ENCODE measurements at places on chromosomes 7 and 10.

- no peak for DNase-seq
These were observed 119.6 kb upstream of the MKX start for GRCh38 chr10:27865221-27865635.

DNA sequence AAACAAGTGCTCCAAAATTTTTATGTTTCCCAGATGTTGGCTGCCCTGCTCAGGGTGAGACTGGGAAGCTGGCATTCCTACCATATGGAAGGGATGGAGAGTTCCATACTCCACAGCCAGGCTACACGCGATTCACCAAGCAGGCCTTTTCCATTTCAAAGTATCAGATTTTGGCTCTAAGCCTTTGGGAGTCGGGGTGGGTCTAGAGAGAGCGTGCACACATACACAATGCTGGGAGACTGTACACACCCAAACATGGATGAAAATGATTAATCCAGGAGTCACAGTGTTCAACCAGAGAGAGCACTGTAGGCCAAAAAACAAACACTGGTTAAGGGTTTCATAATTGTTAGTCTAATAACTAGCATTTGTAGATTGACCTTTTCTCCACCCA is 295.0 kb downstream of the BICC1 start:
- no peak for DNase-seq

DNA sequence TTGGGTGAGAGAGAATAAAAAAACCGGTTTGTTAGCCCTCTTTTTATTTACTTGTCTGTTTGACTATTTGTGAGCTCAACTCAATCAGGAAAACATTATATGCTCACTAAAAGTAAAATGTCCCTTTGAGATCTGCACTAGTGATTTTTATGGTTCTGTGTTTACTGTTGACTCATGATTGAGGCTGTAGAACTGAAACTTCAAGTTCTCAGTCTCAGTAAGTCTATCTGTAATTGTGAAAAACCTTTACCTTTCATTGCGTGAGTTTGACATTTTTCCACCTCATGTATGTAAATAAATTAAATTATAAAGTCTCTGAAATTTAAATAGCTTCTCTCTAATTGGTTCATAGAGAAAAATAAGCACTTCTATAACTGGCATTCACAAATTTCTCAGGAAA is 17.0 kb upstream of the CASD1 start:
- no peak for DNase-seq

DNA sequence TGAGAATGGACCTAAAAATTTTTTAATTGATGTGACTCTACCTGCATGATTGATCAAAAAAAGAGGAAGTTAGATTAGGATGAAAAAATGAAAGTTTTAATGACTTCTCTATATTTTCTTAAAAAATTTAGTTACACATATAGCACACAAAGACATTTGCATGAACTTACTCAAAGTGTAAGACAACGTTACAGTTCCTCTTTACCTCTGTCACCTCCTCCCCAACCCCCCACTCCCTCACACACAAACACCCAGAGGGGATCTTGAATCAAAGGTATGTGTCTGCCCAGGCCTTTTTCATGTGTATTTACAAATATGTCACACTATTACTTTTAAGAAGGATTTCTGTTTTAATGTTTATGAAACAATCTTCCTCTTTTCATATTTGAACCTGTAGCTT is 20.6 kb upstream of the CDCA7L start:
- DNase-seq = no peak

GRCh38 chr10:12906051-12906541 is 95.4 kb downstream of the CCDC3 start:
- DNase-seq = no peak

DNA sequence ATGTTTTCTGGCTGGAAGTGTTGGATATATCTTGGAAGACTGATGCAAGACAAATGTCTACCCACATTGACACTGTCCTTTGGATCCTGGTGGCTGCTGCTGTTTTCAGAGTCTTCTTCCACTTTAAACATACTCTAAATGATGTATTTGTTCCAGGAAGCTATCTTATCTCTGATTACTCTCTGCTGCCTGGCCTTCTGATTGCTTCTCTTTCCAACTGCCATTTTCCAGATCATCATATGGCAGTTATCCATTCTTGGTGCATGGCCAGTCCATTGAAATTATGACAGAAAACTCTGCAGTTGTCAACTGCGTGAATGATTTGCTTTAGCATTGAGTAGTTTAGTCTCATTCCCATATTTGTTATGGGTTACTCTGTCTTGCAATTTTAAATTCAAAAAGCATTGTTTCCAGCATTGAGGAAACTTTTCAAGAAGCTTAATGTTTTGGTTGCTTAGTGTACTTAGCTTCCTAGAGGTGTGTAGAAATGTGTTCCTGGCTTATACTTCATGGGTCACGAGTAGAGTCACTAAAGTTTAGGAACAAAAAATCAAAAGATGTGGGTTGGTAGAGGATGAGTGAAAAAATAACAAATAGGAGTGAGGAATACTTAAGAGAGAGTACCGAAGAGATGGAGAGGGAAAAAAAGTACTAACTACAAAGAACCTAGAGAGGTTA is 268.3 kb upstream of the MTPN start:
- DNase-seq = no peak

DNA sequence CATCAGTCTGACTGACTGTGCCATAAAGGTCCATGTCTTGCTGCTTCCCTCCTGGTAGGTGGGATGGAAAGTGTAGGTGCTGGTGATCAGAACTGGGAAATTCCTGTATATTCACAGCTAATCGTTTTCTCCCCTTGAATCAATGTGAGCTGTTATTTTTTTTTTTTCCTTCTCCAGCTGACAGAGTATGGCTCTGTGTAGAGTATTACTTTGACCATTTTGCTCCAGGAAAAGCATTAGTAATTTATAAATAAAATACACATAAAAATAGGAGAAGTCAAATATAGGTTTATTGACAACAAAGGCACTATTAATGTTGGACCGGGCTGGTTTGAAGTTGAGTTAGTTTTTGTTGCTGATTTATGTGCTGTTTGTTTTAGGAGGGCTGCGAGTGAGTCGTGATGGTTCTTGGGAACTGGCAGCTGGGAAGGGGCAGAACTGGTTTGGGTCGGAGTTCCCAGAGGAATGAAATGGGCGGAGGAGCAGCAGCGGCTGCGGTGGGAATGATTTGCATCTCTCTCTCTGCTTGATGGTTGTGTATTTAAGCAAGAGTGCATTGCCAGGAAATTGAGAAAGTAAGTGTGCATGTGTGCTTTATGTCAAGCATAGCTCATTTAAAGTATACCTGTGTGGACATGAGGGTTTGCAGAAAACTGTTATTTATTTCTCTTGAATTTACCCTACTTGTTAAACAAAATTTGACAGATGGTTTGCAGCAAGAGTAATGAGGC is 80.9 kb downstream of the LRMDA start:
- DNase-seq = no peak

DNA sequence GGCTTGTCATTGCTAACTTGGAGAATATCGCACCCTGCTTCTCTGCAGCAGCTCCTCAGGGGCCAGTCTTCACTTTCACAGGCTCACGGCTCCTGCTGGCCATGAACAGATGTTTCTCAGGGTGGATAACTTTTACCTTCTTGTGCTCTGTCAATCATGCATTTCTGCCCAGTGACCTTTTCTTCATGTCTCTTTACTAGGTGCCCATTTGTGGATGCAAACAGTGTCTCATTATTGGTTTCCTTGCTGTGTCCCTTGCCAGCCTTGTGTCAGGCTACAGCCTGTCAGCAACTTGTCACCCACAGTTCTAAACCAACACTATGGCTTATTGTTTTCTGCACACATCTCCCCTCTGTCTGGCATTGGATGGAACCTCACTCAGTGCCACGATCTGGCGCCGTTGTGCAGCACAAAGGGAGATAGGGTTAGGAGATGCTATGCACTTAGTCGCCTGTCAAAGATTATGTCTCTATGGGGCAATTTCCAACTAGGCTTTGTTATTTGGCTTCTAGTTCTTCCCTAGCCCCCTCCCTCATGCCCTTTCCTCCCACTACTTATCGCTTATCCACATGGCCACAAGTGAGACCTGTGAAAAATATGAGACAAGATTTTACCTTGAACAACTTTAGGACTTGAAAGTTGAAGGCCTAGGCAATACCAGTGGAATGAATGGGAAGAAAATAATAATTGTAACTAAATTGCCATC is 45.7 kb upstream of the NXPH1 start:
- DNase-seq = no peak

DNA sequence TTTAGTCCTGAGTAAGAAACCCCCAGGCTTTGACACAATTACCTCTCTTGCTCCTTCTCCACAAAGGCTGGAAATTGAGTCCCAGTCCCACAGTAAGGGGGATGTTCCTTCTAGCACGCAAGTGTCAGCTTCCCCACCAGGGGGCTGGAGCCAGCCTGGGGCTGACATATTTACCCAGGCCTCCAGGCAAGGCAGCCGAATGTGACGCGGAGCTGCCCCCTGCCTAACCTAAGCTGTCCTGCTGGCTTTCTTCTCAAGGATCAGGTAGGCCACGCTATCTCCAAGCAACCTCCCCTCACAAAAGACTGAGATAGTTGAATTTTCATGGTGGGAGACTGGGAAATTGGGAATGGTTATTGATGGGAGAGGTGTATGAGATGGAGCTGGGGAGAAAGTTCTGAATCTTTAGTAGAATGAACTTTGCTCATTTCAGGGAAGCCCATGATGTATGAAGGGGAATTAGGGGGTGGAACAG is 19.2 kb upstream of the BMPER start:
- no peak for DNase-seq

DNA sequence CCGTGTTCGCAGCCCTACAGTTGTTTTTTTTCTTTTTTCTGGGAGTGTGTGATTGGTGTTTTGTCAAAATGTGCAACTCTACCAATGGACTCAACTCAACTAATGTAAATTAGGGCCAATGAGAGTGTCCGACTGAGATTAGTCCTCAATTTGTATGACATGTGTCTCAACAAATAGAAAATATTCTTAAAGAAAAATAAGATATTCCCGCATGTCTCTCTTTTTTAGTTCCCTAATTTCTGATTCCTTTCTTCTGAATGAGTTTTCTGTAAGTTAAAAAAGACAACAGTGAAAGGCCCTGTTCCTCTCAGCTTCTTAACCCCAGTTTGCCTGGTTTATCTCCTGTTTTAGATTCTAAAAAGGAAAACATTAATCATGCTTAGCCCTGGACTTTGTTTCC is 61.5 kb downstream of the ARID5B start:
- DNase-seq = no peak

DNA sequence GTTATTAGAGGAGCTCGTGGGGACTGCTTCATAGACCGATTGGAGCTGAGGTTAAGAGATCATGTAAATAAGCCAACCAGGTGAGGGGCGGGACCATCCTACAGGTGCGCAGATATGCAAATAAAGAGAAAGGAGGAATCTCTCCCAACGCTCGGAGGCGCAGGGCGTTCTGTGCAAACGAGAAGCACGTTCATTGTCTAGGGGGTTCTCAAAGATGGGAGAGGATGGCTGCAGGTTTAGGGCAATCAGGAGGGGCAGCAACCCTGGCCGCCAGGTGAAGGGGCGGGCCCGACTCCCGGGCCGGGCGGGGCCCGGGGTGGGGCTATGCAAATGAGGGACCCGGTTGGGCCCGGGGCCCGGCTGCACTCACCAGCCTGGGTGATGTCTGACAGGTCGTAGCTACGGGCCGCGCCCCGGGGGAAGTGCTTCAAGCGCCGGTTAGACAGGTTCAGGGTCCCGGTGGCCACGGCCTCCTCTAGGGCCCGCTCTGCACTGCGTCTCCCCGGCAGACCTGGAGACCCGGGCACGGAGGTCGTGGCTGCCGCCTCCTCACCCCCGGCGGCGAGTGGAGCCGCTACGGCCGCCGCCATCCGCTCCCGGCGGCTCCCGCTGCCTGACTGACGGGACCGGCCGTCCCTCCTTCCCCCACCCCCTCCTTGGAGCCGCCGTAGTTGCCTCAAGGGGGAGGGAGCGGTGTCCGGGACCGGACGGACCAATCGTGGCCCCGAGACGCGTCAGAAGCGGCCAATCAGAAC is at the start of gene LRCH4:
Gene LRCH4 (minus strand): TSS at position 619 of the 755 bp plus-strand sequence. CDS start 29 bp downstream, at position 590.
- DNase-seq = no peak

DNA sequence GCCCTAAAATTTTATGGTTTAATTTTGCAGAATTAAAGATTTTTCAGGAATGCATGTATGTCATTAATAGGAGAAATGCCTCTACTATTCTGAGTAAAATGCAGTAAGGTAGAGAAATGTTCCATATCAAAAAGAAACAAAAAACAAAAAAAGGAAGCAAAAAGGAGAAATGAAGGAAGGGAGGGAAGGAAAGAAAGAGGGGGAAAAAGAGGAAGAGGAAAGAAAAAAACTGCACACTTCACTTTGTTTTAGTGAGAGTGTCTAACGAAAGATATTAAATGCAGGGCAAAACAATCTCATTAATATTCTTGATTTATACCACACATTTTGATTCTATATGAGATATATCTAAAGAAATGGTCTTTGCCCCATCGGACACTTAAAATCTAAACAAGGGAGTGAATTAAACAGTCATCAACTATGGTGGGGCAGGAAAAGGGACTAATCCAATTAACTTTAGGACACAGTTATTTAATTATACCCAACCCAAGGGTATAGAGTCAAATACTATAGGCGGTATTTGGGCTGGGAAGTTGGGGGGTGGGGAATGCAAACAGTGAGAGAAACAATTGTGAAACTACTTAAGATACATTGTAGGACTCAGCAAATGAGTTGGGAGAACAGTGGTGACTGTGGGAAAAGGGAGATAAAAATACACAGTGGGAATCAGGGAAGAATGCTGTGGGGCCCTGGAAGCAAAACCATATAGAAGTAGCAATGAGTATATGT is 27.0 kb downstream of the IMMP2L start:
- DNase-seq = no peak

- DNase-seq = peak; percentile 70
These were observed 142.4 kb downstream of the SH3PXD2A start for GRCh38 chr10:103712898-103713498.

DNA sequence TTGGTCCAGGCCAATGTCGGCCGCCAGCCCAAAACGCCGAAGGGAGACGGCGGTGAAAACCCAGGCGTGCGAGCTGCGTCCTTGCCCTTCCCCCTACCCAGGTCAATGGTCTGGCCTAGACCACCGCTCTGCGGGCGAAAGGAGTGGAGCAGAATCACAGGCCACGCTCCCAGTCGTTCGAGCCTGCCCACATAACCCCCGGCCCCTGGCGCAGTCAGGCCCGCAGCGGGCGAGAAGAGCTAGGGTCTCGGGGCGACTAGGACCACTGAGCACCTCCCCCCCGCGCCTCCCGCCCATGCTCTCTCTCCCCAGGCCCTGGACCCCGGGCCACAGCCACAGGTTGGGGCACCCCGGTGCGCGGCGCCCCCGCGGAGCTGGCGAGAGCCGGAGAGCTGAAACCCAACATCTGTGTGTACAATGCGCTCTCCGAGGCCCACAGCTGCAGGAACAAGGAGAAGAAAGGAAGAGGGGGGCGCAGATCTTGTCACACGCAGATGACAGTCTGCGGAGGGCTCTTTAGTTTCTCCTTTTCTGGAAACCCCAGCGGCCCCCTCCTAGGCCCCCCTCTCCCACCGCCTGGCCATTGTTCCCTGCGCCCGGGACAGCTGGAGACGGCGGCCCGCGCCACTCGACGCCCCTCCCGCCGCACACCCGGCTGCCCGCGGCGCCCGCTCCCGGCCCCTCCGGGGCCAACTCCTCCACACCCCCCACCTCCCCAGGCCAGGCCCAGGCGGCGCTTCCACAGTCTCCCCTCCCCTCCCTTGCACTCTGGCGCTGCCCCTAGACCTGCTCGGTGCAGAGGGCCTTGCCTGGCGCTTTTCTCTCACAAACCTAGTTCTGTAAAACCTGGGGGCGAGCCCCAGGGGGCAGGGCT is 355.0 kb downstream of the DNAJB6 start:
- DNase-seq = no peak
